Endodermal cell (in vitro differentiated cells): ENCODE measurements at places on chromosomes 5 and 9. TPM values are rescaled to one million over a fixed set of nuclear protein-coding genes. Genes with fewer than 3 reads are reported as not detected.

DNA sequence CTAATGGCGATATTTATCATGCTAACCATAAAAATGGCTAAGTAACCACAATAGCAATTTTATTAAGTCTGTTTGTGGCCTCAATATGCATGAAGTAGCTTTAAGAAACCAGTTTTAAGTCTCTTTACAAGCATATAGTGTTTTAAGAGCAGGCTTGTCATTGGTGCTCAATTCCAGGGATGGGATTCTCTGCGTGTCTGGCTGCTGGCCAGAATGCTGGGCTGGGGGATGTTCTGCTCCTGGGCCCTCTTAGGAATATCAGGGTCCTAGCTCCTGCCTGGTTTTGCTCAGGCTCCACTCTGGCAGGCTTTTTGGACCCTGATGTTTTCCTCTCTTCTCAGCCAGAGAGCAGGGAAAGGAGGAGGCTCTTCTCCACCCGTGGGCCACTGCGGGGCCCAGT lies 127.2 kb downstream of the PDE8B start:
- DNase-seq = peak; percentile 58

DNA sequence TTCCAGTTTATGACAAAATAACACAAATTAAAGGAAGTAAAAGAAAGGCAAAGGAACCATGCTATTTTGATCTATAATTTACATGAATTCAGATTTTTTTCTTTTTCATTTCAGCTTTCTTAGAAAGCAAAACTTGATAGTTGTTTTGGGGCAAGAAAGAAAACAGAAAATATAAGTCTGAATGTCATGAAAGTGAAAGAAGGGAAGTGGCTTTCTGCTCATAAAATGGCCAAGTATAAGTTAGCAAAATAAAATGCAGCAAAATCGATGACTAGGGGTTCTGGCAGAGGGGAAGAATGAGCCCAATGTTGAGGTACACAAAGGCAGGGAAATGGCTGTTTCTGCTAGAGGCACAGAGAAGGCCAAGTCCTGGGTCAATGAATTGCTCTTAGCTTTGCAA lies 3.0 kb upstream of the IFNW1 start:
- no peak for DNase-seq

GRCh38 chr9:126722922-126723806 lies 81.7 kb upstream of the ZBTB43 start:
- DNase-seq = peak; percentile 76

TSLP gene
- 0.27 and 0.53 TPM in 2 replicates for total RNA-seq

DNA sequence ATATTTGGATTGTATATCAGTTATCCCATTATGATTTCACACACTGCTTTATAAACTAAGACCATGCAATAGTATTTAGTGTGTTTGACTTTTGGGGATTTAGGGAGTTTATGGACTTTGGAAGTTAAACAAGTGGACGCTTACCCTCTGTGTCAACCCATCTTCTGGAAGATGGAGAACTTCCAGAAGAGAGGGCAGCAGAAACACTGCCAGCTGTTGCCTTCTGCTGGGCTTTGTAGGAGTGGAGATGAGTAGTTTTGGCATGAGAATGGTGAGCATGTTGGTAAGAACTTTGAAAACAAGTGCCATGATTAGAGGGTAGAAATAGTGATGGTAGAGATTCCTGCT lies 2.2 kb downstream of the DNAJC25 start:
- no peak for DNase-seq

CKMT2 gene
- total RNA-seq = 0.88 to 2.1 TPM (median 0.96 TPM) in 3 replicates

- DNase-seq = no peak
Observed at GRCh38 chr5:61245936-61246335, 83.7 kb upstream of the SMIM15 start.

DNA sequence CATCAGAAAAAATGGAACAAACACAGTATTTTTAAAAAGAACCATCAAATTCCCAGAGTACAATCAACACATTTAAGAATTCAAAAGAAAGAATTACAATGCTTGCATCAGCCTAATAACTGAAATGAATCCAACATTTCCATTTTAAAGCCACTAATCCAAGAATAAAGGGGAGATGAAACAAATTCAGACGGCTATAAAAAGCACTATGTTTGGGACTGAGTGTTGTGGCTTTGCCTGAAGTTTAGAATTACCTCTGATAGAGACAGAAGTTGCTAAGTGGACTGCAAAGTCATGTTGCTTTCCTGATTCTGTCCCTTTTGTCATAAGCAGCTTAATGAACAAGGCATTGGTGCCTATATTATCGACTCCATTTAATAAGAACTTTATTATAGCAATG lies 135.4 kb upstream of the RGMB start:
- no peak for DNase-seq

- DNase-seq = no peak
Observed at GRCh38 chr5:113099822-113100221, 123.2 kb downstream of the DCP2 start.

LMX1B gene
- total RNA-seq = 11.4 to 13.6 TPM (median 12.4 TPM) in 3 replicates

LHX3 gene
- total RNA-seq = not detected in 2 replicates

DNA sequence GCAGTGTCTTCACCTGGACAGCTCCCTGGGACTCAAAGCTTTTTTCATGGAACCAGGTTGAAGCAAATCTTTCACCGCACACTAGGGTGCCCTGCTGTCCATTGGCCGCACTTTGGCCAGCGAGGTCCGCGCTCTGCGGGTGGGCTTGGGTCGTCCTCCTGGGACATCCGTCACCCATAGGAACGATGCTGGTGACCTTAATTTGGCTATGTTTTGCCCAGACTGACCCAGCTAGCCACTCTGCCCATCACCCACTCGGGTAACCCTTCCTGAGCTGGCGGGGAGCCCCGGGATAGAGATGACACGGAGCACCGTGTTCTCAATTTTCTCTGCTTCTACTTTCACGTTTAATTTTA lies 25.9 kb downstream of the ZDHHC11B start:
- no peak for DNase-seq

GRCh38 chr5:77394064-77394715 lies 97.9 kb downstream of the WDR41 start:
- no peak for DNase-seq

GRCh38 chr5:128252196-128252595 lies 168.6 kb downstream of the SLC12A2 start:
- no peak for DNase-seq

CCDC107 gene
- 11.7 to 30.7 TPM (median 15.3 TPM) in 3 replicates for total RNA-seq

DNA sequence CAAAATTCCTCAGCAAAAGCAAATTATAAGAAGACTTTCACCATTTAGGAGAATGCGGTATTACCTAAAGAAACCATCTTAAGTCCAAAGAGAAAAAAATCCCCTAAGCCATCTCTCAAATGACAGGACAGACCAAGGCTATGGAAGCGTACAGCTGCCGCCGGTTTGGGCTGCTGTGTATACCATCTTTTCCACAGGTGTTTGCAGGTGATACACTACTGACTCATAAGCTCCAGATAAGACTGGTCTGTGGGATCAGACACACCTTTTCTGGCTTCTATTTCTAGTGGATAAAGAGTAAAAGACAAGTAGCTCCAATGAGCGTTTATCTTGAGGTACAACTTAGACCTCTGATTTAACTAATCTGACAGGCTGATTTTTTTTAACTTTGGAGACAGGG lies 7.7 kb downstream of the CDKN2AIPNL start:
- no peak for DNase-seq

ADGRV1 gene
- 86.0 and 117 TPM in 2 replicates for total RNA-seq
